NCI-H1417 treated with DMSO at 0.1 percent for 48 hours (cell line): ENCODE measurements at places on chromosomes 5 and 9.

- no peak for DNase-seq
Measured at GRCh38 chr9:110257956-110258355, 1.6 kb upstream of the TXN start.

GRCh38 chr9:107711542-107711941 is 222.0 kb upstream of the KLF4 start:
- no peak for DNase-seq

DNA sequence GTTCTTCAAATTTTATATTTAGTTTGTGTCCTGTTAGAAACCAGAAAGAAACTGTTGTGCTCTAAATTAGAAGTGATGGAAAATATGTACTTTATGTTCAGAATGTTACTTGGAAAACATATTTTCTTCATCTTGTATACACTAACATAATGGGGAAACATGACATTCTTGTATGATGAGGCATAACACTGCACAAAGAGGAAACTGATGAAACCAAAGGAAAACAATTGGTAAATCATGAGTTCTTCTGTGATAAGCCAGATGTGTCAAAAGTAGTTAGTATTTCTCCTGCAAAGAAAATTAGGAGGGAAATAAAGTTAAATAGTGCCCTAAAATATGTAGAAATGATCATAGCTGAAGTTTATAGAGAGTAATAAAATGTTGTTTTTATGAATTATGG is 111.1 kb upstream of the FBN2 start:
- no peak for DNase-seq

GRCh38 chr9:124468061-124468740 is 17.9 kb downstream of the ADGRD2 start:
- no peak for DNase-seq

DNA sequence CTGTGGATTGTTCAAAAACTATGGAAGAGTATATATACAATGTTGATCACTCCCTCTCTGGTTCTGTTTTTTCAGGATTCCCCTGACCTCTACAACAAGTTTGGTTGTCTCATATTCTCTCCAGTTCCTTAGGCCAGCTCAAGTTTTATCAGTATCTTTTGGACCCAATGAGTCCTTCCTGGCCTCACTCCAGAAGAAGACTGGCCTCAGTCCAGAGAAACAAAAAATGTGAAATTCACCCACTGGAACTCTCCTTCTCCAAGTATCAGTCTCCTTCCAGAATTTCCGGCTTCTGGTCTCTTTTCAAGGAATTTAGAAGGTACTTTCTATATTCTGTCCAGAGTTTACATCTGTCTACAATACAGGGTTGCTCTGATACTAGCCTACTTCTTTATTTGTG is 537.8 kb upstream of the FTMT start:
- no peak for DNase-seq

GRCh38 chr9:34254141-34254913 is 74.7 kb downstream of the KIF24 start:
- no peak for DNase-seq

- DNase-seq = no peak
Measured at GRCh38 chr5:82523633-82524032, 245.5 kb upstream of the RPS23 start.

- no peak for DNase-seq
Measured at GRCh38 chr9:102035929-102036328, 297.5 kb upstream of the GRIN3A start.

- DNase-seq = no peak
Measured at GRCh38 chr5:854966-855743, 4.4 kb upstream of the ZDHHC11 start.

DNA sequence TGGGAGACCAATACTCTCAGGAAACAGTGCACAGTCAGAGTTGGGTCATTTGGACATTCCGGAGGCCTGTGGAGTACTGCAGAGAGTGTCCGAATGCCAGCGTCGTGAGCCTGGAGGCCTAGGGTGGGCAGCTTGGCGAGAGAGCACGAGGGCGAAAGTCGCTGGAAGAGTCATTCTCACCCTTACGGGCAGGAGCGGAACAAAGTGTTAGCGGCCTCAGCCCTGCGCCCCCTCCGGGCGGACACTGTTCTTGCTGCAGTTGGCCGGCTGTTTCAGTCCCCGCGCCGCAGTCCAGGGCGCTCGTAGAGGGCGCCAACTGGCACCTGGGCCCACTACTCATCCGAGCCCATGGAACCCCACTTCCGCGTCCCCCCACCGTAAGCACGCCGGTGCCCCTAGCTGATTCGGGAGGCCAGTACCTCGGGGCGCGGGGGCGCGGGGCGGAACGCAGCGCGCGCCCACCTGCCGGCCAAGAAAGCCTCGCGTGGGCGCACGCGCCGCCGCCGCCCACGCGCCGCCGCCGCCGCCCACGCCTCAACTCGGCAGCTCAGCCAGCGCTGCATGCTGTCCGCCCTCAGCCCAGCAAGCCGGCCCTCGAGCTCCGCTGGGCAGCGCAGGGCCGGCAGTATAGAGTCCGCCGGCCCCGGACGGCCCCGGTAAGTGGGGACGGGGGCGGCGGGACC is 99.7 kb upstream of the CCL21 start:
- DNase-seq = no peak

GRCh38 chr5:13108265-13108664 is 836.2 kb downstream of the DNAH5 start:
- DNase-seq = no peak

- no peak for DNase-seq
Measured at GRCh38 chr5:84259283-84260045, 125.2 kb downstream of the EDIL3 start.

DNA sequence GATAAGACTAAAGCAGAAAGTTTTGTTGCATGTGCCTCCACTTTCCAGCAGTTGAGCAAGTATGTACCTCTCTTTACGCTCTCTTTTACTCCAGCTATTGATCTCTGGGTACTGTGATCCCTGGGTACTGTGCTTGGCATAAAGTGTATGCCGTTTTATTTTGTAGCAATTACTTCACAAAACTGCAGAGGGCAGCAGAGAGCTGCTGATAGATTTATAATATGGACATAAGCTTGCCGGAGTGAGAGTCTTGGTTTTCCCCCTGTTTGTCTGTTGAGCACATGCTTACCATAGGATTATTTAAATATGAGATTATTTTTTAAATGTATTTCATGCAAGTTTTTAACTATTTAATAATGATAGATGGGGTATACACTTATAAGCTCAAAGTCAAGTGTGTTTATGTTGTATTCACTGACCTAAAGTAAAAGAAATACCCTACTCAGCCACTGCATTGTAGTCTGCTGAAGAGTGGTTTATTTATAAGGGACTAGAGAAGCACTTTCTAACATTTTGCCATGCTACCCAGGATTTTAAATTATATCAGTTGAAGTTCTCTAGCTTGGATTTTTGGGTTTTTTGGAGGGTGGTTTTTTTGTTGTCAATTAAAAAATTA is 13.0 kb downstream of the TTC1 start:
- DNase-seq = peak; percentile 20

- DNase-seq = no peak
Measured at GRCh38 chr9:91195372-91196012, 166.2 kb downstream of the AUH start.

- no peak for DNase-seq
Measured at GRCh38 chr5:180341595-180341994, 11.5 kb downstream of the GFPT2 start.

DNA sequence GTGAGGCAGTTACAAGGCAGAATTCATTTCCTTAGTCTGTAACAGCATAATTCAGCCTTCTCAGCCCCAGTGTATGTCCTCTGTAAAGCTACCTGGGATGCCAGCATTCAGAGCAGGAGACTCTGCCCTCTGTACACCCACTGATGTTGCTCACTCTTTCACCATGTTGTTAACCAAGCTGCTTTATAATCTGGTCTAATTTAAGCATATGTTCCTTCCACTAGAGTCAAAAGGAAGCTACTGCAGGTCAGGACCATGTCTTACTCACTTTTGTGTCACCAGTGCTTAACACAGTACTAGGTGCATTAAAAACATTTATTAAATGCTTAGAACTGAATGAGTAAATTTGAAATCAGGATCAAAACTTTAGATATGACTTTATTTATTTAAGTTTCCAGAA is 185.6 kb downstream of the FBXL17 start:
- no peak for DNase-seq

GRCh38 chr9:34446468-34446891 is 11.9 kb downstream of the FAM219A start:
- no peak for DNase-seq

GRCh38 chr9:87076825-87077224 is 129.5 kb upstream of the GAS1 start:
- DNase-seq = no peak
